ENCODE measurements at places on chromosomes 4 and X.

DNA sequence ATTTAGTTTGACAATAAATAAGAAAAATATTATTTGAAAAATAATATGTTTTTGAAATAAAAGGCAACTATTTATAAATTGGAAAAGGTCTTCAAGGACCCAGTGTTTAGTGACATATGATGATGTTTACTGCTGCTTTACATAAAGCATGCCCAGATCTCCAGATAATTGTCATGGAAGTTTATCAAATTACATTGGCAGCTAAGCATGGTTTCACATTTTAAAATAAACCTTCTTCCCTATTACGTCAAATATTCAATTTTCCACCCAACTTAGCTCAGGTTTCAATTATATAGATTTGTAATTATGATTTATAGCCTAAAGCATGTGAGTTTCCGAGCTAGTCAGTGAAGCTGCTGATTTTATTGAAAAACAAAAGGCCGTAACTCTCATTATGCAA is 417.2 kb downstream of the CFAP47 start:
- no peaks in the 10 kb centered on the region for H3K27me3 ChIP-seq
- no peak overlapping the region for H3K4me3 ChIP-seq
- H3K27ac ChIP-seq = no peak overlapping the region
- no peaks in the 10 kb centered on the region for H3K36me3 ChIP-seq
- H3K4me1 ChIP-seq = no peaks in the 10 kb centered on the region
- no peak for DNase-seq

DNA sequence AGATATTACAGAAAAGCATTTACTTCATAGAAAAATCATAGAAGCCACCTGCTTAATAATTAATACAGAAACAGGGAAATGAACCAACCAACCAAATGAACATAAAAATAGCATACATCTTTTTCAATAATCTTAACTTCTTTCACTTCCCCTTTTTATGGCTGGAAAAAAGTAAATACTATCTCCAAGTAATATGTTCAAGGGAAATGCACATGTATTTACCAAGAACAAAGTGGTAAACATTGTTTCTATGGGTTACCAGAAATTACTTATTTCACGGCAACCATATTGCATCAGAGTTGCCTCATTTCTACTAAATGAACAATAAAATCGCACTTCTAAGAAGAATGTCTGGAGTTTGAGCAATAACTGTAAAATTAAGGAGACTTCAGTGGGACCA is 321.3 kb downstream of the TMA16 start:
- H3K27ac ChIP-seq = no peak overlapping the region
- H3K4me1 ChIP-seq = peaks cover 2% of the 10 kb centered on the region
- no peak overlapping the region for H3K4me3 ChIP-seq

DNA sequence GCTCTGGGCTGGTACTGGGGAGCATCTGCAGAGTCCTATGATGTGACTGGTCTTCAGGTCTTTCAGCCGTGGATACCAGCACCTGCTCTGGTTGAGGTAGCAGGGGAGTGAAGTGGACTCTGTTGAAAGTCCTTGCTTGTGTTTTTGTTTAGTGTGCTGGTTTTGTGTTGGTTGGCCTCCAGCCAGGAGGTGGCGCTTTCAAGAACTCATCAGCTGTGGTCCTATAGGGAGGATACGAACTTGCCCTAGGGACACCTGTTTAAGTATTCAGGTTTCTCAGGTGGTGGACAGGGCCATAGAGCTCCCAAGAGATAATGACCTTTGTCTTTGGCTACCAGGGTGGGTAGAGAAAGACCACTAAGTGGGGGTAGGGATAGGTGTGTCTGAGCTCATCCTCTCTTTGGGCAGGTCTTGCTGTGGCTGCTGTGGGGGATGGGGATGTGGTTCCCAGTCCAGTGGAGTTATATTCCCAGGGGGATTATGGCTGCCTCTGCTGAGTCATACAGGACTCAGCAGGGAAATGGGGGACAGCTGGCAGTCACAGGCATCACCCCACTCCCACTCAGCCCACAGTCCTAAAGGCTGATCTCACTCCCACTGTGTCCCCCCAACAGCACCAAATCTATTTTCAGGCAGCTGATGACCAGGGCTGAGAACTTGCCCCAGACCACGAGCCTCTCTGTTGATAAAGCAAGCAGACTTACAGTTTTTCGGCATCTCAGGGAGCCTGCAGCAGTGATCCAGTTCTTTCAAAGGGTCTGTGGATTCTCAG is 24.1 kb downstream of the MSMO1 start:
- H3K4me3 ChIP-seq = no peak overlapping the region
- no peaks in the 10 kb centered on the region for H3K36me3 ChIP-seq
- peaks cover 23% of the 10 kb centered on the region for H3K27me3 ChIP-seq
- peak overlapping the region; percentile 5 for H3K27ac ChIP-seq
- peaks cover 5% of the 10 kb centered on the region for H3K4me1 ChIP-seq

GRCh38 chr4:30714408-30715031 is 5.6 kb upstream of the PCDH7 start:
- H3K4me3 ChIP-seq = no peak overlapping the region
- H3K27me3 ChIP-seq = peaks cover 41% of the 10 kb centered on the region
- peaks cover 12% of the 10 kb centered on the region for H3K4me1 ChIP-seq
- H3K36me3 ChIP-seq = peaks cover 3% of the 10 kb centered on the region

- no peak for DNase-seq
- H3K4me1 ChIP-seq = no peaks in the 10 kb centered on the region
- peak overlapping the region; percentile 43 for H3K27ac ChIP-seq
These were observed 143.6 kb upstream of the ZCCHC13 start for GRCh38 chrX:74160358-74160757.

DNA sequence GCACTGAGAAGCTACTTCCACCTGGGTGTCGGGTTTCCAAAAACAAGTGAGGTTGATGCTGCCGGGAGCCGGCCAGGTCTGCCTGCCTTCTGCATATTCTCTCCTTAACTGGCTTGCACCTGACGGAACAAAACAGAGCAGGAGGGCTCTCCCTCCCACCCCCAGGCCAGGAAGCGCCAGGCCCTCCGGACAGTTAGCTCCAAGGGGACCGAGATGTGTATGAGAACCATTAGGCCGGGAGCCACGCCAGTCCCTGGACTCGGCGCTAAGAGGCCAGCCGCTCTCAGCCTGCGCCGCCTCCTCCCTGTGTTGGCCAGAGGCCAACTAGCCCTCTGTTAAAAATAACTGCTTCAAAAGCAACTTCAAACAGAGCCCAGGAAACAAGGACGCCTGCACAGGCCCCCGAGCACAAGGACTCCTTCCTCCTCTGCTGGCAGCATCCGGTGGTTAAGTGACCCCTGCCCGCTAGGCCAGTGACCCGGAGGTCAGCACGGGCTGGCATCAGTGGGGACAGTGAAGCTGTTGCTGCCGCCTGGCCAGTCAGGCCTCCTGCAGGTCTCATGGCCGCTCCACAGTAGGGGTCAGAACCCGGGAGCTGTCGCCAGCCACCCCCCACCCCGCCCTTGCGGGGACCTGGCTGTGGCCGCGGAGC is 107.9 kb downstream of the ABLIM2 start:
- H3K27me3 ChIP-seq = peaks cover 16% of the 10 kb centered on the region
- no peak for DNase-seq
- no peak overlapping the region for H3K27ac ChIP-seq
- H3K4me3 ChIP-seq = no peak overlapping the region
- peaks cover 31% of the 10 kb centered on the region for H3K36me3 ChIP-seq

- no peak overlapping the region for H3K27ac ChIP-seq
- no peak overlapping the region for H3K4me3 ChIP-seq
- no peak for DNase-seq
- no peaks in the 10 kb centered on the region for H3K27me3 ChIP-seq
- H3K4me1 ChIP-seq = no peaks in the 10 kb centered on the region
- H3K36me3 ChIP-seq = no peaks in the 10 kb centered on the region
These were observed 1153.6 kb downstream of the FSTL5 start for GRCh38 chr4:161010227-161010626.

DNA sequence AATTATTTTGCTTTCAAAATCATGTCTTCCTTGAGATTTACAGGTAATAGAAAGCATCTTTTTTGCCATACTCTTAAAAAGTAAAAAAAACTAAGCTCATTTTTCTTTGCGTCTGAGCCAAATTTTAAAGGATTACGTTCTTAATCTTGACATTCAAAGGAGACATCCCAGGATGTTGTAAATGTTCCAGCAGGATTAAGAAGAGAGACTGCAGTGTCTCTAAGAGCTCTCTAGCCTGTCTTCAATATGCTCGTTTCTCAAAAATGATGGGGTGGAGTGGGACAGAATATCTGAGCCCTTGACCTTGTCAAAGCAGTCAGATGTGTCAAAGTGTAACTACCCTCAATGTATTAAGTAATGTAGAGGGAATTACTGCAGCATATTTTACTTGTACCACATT is 363.3 kb downstream of the PCDH7 start:
- no peaks in the 10 kb centered on the region for H3K36me3 ChIP-seq
- no peak overlapping the region for H3K4me3 ChIP-seq
- H3K4me1 ChIP-seq = no peaks in the 10 kb centered on the region
- H3K27ac ChIP-seq = no peak overlapping the region

DNA sequence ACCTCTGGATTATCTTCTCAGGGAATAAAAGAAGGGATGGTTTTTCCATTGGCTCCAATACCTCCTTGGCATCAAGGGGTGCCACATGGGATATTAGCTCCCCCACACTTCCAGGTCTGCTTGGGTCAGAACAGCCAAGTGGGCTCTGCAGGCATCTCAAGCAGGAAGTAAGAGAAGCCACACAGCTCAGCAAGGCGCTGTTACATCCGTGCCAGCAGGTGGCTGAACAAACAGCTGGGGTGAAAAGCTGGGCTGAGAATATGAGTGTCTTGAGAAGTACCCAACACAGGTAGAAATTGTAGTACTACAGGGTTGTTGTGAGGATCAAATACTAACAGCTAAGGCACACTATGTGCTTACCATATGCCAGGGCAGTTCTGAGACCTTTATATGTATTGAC is 76.7 kb upstream of the TMEM150C start:
- no peak for DNase-seq
- no peaks in the 10 kb centered on the region for H3K36me3 ChIP-seq
- H3K27ac ChIP-seq = no peak overlapping the region
- H3K4me3 ChIP-seq = no peak overlapping the region
